ENCODE measurements at places on chromosomes 16 and 17.

GRCh38 chr17:5804251-5804650, 219.9 kb upstream of the NLRP1 start:
- DNase-seq = no peak

GRCh38 chr17:80750263-80750662, 205.6 kb downstream of the RPTOR start:
- no peak for DNase-seq

DNA sequence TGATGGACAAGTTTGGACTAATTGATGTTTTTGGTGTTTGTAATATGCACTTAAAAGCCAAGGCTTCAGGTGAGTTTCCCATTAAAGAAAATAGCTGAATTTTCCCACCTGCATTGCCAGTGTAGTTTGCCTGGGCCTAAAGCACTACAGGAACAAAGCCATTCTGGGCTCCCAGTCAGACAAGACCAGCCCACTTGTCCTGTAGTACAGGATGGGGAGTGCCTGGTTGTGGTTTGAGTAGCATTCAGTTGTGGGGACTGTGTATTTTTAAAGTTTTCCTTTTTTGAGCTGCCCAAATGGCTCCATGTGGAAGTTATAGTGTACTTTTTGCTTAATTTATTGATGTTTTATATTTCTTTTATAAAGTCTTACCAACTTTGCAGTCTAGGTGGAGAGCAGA, 91.7 kb downstream of the TANGO6 start:
- DNase-seq = no peak

DNA sequence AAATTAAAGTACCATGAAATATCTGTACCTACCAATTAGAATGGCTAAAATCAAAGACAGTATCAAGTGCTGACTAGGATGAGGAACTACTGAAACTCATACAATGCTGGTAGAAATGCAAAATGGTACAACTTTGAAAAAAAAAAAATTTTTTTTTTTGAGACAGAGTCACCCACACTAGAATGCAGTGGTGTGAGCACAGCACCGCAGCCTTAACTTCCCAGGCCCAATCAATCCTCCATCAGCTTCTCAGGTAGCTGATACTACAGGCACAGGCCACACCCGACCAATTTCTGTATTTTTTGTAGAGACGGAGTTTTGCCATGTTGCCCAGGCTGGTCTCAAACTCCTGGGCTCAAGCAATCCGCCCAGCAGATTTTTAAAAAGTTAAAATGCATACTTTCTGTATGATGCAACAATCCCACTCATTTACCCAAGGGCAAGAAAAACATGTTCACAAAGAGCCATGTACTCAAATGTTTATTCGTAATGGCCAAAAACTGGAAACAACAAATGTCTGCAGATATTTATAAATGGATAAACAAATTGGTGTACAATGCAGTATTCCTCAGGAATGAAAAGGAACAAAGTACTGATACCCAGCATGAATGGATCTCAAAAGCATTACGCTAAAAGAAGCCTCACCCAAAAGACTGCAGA, 8.7 kb downstream of the SMURF2 start:
- DNase-seq = no peak

GRCh38 chr16:30858829-30859423, 35.0 kb downstream of the BCL7C start:
- no peak for DNase-seq

GRCh38 chr17:27882162-27882840, 10.9 kb downstream of the LYRM9 start:
- DNase-seq = no peak

GRCh38 chr16:1156055-1156982, 3.4 kb downstream of the CACNA1H start:
- DNase-seq = no peak

GRCh38 chr17:17781591-17782496, 54.9 kb downstream of the SREBF1 start:
- DNase-seq = no peak

DNA sequence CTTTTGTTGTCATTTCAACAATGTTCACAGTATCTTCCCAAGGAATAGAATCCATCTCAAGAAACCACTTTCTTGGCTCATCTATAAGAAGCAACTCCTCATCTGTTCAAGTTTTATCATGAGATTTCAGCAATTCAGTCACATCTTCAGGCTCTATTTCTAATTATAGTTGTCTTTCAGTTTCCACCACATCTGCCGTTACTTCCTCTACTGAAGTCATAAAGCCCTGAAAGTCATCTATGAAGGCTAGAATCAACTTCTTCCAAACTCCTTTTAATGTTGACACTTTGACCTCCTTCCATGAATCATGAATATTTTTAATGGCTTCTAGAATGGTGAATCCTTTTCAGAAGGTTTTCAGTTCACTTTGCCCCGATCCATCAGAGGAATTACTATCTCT, 102.1 kb downstream of the CDH13 start:
- no peak for DNase-seq

- no peak for DNase-seq
These were observed 66.1 kb upstream of the FOXF1 start for GRCh38 chr16:86444261-86444660.

Measured in NCI-H187 treated with DMSO at 0.1 percent for 48 hours (cell line).